Caki2 (cell line): ENCODE measurements at places on chromosomes 6 and 20. TPM values are rescaled to one million over a fixed set of nuclear protein-coding genes. Genes with fewer than 3 reads are reported as not detected.

DNA sequence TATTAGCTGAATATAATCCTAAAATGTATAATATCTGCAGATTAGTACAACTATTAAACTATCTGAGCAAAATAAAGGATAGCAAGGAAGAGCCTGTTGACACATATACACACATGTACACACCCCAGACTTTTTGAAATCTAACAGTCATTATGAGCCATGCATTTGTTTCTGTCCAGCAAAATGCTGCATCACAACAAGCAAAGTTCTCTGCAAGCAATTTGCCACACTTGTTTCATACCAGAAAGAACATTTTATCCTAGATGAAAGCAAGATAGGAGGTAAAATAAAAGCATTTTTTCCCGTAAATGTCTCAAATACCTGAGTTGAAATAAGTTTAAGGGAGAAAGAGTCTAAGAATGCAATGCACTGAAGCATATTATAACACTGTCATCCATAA lies 145.2 kb downstream of the COL21A1 start:
- no peak for DNase-seq

DNA sequence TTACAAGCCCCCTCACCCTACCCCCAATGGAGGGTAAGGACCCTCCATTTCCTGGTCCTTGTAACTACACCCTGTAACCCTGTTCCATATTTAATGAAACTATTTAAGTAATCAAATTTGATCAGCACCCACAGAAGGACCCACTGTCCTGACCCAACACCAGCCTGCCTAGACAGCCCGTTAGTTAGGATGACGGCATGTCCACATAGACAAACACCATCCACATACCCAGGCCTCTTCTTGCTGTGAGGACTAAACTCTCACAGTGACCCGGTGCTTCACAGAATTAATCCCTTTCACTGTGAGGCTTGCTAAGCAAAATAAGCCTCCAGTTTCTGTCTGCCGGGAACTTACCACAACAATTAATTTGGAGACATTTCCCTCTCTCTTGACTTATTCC lies 32.8 kb upstream of the FOXQ1 start:
- no peak for DNase-seq

DNA sequence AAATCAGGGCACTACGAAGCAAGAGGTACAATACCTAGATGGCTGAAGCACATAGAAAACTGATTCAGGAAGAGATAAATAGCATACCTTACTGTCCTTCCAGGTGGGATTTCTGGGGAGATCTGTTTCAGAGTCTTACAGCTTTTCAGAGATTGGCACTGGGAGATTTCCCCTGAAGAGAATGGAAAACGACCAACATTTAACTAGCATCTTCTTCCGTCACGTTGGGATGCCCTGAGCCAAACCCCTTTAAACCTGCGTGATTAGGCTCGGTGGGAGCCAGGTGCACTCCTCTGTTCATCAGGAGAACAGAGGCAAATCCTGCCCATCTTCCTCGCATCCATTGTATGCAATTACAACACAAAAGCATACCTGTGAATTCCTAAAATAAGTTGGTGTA lies 614.5 kb downstream of the HDGFL1 start:
- no peak for DNase-seq

DNA sequence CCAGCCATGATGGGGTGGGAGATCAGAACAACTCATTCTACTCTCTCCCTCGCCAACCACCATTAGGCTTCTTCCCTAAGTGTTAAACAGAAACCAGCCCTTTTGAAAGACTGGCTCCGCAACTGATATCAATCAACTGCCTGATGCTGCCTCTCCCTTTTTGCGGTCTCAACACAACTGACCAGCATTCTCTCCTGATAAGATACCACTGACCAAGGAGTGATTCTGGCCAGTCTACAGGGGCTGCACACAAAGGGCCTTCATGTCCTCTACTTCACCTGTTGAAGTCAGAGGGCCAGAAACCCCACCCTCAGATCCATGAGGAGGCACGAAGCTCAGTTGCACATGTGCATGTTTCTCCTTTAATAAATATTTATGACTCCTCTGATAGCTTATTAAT lies 145.1 kb downstream of the CD24 start:
- DNase-seq, result no peak

- DNase-seq, result no peak
Measured at GRCh38 chr6:81051952-81052351, 700.5 kb downstream of the TENT5A start.

- peak; percentile 13 for DNase-seq
Measured at GRCh38 chr6:159217595-159218275, 48.5 kb downstream of the FNDC1 start.

- no peak for DNase-seq
Measured at GRCh38 chr20:16228722-16229121, 344.5 kb downstream of the KIF16B start.

- DNase-seq, result peak; percentile 88
Measured at GRCh38 chr20:62350098-62350628, 16.9 kb downstream of the LAMA5 start.

DNA sequence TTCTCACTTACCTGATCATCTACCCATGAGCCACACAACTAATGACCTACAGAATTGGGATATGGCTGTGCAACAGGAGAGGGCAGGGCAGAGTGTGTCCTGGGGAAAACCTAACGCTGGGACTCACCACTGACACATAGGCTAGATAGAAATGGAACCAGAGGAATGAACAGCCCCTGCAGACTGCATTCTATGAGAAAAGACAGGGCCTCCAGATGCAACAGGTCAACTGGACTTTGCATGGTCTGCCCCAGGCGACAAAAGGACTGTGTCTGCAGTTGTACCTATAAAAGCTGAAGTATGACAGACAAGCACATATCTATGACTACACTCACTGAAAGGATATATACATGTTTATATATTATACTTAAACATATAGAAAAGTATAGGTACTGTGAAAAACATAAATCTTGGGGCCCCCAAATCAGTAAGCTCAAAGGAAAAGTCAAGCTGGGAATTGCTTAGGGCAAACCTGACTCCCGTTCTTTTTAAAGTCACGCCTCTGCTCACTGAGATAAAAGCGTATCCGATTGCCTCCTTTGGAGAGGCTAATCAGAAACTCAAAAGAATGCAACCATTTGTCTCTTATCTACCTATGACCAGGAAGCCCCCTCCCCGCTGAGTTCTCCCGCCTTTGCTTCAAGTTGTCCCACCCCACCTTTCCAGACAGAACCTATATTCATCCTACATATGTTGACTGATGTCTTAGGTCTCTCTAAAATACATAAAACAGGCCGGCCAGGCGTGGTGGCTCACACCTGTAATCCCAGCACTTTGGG lies 68.5 kb downstream of the EPB41L2 start:
- DNase-seq, result no peak

DNA sequence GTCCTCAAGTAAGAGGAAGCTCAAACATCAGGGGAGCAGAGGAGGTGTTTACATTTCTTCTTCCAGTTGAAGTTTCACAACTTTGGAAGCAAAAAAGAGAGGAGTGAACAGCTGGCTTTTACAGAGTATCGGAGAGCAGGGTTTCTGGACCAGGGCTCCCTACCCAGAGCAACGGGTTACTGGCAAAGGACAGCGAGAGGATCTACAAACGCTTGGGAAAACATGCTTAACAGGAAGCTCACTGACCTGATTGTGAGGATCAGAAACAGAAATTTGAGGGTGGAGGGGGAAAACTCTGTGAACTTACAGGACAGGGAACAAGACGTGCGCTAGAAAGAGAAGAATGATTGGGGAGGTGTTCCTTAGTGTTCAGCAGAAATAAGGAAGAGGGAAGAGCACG lies 85.7 kb upstream of the TAB2 start:
- DNase-seq, result no peak

- no peak for DNase-seq
Measured at GRCh38 chr6:18507561-18507960, 120.4 kb downstream of the RNF144B start.

DNA sequence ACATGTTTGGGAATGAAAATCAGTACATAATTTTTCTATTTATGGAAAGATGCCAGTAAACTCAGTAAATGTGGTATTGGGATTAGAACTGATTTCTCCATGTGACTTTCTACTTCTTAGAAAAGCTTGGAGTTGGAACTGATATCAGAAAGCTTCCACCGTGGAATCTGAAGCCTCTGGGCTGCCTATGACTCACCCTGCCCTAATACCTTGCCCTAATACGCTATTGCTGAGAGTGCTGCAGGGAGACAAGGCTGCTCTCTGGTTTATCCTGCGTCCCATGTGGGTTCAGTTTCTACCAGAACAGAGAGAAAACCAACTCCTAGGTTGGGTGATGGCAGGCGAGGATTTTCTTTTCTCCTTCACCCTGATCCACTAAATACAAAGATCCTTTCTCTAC lies 3.3 kb upstream of the STMND1 start:
- no peak for DNase-seq

DNA sequence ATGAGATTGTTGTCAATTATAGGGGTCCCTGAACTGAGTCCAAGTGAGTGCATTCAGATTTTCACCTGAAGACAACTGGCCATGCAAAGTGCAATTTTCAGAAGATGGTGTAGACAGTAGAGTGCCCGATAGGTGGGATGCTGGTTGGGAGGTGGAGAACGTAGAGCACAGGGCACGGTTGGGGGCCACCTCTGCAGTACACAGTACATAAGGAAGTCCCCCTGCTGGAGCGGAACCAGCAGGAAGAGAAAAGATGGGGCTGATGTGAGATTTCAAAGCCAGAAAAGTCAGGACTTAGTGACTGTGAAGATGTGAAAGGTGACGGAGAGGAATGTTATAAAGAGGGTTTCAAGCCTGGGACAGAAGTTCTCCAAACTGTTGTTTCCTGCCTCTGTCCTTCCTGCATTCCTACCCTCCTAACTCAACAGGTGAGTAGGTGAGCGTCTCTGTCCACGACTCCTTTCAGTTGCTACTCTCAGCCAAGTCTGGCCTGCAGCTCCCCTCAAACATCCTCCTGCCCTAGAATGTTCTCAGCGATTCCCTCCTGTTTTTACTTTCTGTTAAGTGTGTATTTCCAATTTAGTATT lies 330.8 kb downstream of the PRL start:
- DNase-seq, result no peak

DNA sequence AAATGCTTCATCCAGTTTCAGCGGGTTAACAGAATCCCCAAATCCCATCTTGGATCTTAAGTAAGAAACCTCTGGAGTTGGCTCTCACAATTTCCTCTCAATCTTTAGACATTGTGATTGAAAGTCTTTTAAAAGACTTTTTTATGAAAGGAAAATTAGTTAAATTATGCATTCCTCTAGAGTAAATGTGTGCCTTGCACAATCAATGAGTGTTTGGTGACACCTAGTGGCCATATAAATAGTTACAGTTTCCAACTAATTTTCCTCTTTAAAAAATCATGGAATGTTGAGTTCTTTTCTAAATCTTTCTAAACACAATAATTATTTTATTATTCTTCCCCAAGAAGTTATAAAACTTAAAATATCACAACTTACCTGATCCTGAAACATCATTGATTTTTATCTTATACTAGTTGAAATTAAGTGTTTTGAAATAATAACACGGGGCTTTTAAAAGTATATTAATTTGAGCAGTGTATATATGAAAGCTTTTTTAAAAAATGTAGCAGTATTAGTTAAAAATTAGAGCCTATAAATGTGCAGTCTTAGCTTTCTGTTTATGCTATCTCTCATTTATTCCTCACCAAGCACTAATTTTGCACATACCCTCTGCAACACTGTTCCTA lies 66.4 kb downstream of the PKHD1 start:
- peak; percentile 38 for DNase-seq

DNA sequence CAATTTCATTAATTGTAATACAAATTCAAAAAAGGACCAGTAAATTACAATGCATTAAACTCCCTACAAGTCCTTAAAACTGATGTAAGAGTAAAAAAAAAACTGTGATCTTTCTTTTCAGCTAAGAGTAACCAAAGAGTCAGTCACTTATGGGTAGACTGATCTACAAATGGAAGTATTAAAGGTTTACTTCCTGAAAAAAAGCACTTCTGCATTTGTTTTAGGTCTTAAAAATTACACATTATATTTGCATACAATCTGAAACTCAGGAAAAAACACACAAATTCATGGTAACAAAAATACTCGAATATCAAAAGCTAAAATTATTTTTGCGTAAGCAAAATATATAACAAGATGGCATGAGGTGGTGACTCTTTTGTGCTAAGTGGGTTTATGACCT lies 23.5 kb downstream of the USP49 start:
- DNase-seq, result no peak

DNA sequence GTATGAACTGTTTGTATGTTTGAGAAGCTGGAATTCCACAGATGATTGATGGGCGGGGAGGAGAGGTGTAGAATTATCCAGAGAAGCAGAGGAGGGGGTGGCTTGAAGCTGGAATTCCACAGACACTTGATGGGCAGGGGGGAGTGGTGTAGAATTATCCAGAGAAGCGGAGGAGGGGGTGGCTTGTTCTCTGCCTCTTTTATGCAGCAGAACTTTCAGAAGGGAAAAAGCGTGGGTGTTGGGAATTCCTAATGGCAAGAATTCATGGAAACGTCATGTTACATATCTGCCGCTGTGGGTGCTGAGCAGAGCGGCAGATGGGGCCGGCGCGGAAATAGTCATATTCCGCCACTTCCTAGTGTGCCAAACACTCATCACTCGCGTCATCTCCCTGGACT lies 167.9 kb upstream of the KCNG1 start:
- DNase-seq, result no peak

- DNase-seq, result no peak
Measured at GRCh38 chr6:71375676-71376075, 87.1 kb downstream of the OGFRL1 start.

- no peak for DNase-seq
Measured at GRCh38 chr20:33007376-33008335, at the start of gene BPIFB2. TSS of gene BPIFB2 (plus strand) at chr20:33007704. CDS start at chr20:33008575, 871 bp downstream.

DNA sequence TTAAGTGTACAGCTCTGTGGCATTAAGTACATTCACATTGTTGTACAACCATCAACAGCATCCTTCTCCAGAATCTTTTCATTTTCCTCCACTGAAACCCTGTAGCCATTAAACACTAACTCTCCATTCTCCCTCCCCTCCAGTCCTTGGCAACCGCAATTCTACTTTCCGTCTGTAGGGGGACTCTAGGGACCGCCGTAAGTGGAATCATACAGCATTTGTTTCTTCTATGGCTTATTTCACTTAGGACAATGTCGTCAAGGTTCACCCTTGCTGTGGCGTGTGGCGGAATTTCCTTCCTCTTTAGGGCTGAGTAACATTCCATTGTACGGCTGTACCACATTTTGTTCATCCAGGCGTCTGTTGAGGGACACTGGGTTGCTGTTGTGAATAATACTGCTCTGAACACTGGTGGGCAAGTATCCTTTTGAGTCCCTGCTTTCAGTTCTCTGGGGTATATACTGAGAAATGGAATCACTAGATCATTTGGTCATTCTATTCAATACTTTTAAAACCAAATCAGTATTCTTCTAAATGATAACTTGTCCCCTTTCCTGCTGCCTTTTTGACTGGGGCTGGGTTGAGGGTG lies 50.7 kb downstream of the PPP1R3G start:
- peak; percentile 37 for DNase-seq

DNA sequence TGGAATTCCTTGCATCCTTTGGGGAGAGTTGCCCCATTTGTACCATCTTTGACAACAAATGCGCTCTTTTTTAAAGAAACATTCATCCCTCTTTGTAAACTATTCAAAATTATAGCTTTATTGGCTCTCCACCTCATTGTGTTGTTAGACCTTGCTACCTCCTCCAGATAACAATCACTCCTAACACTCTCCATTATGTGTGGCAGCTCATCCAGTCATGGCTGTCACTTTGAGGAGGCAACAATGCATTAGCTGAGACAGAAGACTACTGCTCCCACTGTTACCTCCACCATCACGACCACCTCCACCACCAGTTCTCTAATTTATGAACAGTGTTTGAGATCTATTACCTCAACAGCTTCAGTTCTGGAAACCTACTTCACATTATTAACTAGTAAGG lies 339.1 kb downstream of the FRK start:
- DNase-seq, result no peak

Gene BANF2
- total RNA-seq, result not detected in 2 replicates

Gene EFCAB8
- total RNA-seq, result not detected in 2 replicates

Gene HLA-DOA
- total RNA-seq, result not detected in 2 replicates

Gene LBP
- total RNA-seq, result not detected in 2 replicates
